Glutamatergic neuron (in vitro differentiated cells): ENCODE measurements at places on chromosomes 12 and 14.

- no peak for DNase-seq
These were observed 4.6 kb downstream of the RAPGEF3 start for GRCh38 chr12:47754126-47754525.

DNA sequence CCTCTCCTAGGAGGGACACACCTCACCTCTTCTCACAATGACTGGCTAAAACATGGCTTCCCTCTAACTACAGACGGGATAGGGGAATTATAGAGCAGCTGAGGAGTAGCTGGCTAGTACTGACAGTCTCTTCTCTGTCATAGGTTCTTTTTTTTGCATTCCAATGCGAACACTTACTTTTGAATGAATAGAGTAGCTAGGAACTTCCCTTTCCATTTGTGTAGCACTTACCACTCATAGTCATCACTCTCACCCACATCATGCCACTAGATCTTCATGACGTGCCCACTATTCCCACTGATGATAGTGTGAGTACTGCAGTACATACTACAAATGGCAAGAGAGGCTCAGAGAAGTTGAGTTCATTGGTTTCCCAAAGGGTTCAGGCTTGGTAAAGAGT is 143.9 kb upstream of the HIF1A start:
- DNase-seq, result no peak

DNA sequence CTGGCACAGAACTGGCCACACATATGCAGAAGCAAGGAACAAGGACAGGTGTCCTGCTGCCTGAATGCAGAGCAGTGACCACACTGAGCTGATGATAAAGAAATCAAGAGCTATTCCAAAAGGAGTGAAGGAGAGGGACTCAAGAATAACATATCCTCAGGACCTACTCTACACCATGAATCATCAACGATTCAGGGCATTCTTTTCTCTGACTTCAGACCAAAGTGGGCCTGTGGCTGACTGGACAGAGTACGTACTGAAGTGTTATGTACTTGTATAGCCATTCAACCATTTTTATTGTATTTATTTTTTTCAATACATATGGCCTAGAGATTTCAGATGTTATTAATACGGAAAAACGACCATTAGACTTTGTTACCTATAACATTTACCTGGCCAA is 177.5 kb upstream of the TMTC1 start:
- no peak for DNase-seq

DNA sequence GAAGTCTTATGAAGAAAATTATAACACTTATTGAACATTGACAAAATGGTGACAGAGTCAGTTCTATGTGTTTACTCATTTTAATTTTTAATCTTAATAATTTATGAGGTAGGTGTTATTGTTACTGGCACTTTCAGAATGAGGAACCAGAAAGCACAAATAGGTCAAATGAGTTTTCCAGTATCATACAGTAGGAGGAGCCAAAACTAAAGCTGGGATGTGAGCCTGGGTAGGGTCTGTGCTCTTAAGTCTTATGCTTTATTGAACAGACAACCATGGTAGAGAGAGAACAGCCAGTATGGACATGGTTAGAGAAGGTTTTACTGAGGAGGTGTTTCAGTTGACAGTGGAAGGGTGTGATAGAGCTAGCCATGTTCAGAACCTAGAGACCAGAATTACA is 775.7 kb downstream of the TMTC2 start:
- no peak for DNase-seq

DNA sequence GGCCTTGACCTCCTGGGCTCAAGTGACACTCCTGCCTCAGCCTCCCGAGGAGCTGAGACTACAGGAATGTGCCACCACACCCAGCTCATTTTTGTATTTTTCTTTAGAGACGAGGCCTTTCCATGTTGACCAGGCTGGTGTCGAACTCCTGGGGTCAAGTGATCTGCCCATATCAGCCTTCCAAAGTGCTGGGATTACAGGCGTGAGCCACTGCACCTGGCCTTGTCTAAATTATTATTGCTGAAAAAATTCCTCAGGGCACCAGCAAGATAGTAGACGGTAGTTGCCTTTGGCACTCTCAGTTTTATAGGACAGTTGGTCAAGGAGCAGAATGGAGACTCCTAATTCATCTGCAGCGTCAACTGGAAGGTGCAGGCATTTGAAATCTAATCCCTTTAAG is 2.5 kb upstream of the AICDA start:
- DNase-seq, result no peak

- no peak for DNase-seq
These were observed 5.6 kb upstream of the ALDH1L2 start for GRCh38 chr12:105089817-105090216.

DNA sequence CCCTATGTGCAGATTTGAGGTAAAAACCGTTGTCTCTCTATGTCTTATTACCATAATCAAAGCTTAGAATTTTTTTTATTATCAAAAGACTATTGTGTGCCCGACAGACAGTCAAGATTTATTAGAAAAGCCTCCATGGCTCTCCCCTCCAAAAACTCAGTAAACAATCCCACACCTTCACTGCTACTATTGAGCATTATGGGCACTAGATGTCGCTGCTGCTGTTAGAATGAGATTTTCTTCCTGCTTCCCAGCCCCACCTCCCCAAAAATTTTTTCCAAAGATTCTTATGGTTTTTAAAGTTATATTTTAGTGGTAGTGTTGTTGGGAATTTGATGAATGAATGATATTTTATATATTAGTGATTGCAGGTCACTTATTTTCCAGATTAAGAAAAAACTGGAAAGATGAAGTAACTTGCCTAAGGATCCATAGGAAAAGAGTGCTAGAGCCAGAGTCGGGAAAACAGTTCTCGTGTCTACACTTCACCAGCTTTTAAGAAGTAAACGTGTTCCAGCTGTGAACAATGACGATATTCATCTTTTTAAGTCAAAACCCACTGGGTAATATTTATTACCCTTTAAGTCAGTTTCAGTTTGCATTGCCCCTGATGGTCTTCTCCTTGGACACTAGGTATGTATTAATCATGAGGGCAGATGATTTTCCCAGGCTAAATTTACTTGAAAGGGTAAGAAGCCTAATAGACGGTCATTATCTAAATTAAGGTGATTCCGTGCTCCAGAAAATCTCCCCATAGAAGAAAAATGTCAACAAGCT is 12.2 kb upstream of the FOXG1 start:
- no peak for DNase-seq

- peak; percentile 58 for DNase-seq
These were observed 129.4 kb downstream of the SCARB1 start for GRCh38 chr12:124734224-124734788.

DNA sequence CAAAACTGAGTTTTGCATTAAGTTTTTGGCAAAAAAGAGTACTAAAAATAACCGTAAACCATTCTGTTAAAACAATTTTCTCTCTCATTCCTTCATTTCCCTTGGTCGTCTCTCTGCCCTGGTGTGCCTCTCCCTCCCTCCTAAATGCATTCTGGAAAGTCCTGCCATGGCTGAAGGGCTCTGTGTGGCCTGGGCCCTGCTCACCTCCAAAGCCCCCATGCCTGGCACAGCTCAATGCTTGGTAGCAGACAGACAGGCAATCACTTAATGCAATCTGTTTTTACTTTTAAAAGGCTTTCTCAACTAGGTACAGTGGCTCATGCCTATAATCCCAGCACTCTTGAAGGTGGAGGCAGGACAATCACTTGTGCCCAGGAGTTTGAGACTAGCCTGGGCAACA is 47.8 kb downstream of the CDC42BPB start:
- no peak for DNase-seq

GRCh38 chr14:103130965-103131364 is 7.7 kb downstream of the TNFAIP2 start:
- no peak for DNase-seq

GRCh38 chr14:52380294-52380693 is 66.2 kb downstream of the PTGER2 start:
- no peak for DNase-seq

DNA sequence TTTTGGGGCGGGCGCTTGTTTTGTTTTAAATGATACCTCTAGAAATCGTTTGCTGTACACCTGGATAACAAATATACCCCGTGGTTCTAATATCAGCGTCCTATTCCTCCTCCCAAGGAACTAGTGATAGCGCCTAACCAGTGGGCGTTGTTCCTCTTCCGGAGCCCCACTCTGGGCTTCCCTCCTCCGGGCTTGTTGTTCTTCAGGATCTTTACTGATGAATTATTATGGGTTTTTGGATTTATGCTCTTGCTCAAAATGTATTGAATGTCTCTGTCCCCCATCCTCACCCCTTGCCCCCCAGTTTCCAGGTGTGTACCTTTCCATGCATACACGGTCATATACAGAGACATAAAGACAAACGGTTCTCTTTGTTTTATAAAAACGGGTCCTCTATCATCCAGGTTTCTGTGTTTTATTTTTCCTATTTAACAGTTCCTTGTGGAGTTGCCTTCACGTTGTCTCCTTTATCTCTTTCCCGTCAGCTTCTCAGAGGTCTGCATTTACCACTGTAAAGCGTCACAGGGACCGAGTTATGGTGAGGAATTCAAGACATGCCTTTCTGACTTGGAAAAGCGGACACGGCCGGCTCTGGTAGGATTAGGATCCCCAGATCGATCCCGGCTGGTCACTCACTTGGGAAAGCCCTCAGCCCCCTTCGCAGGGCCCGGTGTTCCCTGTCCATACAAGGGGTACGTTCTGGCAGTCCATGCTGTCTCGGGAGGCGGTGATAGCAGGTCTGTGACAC is 655 bp upstream of the PLEKHG3 start:
- peak; percentile 49 for DNase-seq

DNA sequence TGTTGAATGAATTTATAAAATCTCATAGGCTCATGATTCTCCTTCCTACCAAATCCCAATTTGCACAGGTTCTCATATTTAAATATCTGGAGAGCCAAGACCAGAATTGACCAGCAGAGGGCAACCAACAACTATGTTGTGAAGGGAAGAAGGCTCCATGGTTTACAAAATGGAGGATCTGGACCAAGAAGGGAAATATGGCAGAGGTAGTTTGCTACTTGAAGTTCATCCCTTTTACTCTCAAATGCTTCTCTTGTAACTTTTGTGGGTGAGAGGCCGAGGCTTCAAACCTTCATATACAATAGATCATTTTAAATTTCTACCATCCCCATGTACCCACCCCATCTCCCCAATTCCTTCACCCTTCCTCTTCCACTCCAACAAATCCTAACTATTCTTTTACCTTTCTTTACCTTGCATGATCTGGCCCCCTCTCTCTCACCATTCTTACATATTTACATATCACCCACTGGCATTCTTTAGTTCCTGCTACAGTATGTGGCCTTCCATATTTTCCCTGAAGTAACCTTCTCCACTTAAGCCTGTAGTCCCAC is 3.8 kb upstream of the SMARCC2 start:
- DNase-seq, result peak; percentile 68

DNA sequence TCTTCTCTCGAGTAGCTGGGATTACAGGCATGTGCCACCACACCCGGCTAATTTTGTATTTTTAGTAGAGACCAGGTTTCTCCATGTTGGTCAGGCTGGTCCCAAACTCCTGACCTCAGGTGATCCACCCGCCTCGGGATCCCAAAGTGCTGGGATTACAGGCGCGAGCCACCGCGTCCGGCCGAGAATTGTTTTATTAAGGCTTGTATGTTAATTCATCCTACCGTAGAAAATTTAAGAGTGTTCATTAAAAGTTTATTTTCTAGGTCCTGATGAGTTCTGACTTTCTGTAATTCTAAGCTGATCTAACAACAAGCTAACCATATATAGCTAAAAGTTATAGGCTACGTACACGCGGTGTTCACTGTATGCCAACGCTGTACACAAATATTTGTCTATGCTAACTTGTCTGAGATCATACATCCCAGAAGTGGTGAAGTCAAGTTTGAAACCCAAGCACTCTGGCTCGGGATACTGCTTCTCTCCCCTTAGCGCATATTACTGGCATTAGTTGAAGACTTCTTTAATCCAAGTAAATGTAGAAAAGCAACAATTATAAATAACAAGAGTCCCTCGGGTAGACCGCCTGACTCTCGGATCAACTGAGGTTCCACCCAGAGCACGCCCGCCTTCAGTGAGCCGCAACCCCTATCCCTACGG is 570 bp upstream of the MRPS35 start:
- DNase-seq, result no peak

DNA sequence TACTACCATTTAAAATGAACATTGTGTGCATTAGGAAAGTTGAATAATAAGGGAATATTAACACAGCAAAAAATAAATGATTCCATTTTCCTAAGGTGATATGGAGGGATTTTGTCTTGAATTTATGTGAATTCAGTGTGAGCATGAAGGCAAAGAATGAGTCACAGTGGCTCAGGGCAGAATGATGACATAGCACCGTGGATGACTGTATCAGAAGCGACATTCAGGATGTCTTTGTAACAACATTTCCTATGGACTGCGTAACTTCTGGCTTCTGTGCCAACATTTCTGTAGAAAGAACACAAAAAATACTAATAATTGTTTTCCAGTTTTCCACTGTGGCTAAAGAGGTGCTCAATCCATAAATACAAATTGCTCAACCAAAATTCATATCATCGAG is 54.6 kb downstream of the TTC8 start:
- no peak for DNase-seq

DNA sequence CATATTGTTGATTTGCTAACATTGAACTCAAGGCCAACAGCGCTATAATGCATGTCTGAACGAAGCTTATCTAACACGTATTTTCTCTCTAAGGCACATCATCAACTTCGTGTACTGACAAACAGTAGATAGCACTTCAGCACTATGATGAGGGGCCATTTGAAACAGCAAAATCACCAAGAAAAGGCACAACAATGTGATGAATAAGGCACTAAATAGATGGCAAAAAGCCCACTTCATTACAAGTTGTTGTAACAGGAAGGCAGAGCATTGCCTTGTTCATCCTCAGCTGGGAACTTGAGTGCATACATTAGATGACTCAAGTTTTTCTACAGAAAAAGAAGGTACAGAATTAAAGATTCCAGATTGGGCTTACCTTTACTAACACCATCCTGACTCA is 75.2 kb downstream of the LIN7A start:
- no peak for DNase-seq

GRCh38 chr14:55298500-55298822 is 27.2 kb downstream of the FBXO34 start:
- DNase-seq, result no peak

DNA sequence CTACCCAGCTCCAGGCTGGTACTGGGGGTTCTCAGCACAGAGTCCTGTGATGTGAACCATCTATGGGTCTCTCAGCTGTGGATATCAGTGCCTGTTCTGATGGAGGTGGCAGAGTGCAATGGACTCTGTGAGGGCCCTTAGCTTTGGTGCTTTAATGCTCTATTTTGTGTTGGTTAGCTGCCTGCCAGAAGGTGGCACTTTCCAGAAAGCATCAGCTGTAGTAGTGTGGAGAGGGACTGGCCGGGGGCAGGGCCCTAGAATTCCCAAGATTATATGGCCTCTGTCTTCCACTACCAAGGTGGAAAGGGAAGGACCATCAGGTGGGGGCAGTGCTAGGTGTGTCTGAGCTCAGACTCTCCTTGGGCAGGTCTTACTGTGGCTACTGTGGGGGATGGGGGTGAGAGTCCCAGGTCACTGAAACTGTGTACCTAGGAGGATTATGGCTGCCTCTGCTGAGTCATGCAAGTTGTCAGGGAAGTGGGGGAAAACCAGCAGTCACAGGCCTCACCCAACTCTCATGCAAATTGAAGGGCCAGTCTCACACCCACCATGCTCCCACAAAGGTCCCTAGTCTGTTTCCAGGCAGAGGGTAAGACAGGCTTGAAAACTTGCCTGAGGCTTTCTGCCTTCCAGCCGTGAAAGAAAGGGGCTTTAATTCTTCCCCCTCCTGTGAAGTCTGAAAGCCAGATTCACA is 878.1 kb downstream of the C12orf50 start:
- no peak for DNase-seq
